ENCODE measurements at places on chromosomes 2 and 18.
A peak's percentile ranks its signal among the peaks of the same experiment; 100 is the strongest.

- no peak for DNase-seq
Observed at GRCh38 chr18:56933472-56933871, 213.4 kb upstream of the BOD1L2 start.

DNA sequence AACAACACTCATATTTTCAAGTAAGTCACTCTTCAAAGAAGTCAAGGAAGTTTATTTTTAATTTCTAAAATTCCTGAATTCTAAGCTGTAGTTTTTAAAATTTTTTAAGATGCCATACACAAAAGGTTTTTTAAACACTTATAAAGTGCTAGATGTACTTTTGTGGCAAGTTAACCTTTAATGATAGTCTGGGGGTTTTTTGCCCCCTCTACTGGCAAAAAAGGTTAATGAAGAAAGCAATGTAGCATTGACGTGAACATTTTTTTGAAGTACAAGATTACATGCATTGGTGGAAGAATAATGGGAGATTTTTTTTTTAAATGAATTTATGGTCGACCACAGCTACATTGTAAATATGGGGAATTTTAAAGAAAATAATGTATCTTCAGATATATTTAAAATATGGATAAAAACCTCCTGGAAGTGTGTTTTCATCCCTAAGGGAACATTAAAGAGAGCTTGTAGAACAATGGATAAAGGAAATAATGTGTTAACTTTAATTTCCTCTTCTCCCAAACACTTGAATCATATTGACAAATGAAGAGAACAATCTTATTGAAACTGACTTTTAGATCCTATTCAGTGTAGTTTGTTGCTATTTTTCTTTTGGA, 12.6 kb downstream of the ITPRID2 start:
- no peak for DNase-seq

DNA sequence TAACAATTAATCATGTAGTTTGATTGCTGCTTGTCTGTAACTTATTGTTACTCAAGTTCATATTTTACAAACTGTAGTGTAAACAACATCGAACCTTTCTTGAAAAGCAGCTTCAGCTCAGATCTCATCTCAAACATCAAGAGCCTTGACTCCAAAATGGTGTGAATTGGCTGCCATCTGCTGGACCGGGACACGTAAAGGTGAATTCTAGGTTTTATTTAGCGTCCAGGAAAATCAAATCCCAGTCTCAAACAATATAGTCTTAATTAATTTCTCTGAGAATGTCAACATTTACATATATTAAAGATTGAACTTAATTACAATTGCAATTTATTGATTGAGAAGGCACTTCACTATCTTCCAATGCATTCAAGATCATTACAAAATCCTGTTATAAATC, 453.0 kb downstream of the GALR1 start:
- DNase-seq = no peak

- DNase-seq = no peak
Observed at GRCh38 chr2:58812771-58813344, 571.7 kb upstream of the FANCL start.

DNA sequence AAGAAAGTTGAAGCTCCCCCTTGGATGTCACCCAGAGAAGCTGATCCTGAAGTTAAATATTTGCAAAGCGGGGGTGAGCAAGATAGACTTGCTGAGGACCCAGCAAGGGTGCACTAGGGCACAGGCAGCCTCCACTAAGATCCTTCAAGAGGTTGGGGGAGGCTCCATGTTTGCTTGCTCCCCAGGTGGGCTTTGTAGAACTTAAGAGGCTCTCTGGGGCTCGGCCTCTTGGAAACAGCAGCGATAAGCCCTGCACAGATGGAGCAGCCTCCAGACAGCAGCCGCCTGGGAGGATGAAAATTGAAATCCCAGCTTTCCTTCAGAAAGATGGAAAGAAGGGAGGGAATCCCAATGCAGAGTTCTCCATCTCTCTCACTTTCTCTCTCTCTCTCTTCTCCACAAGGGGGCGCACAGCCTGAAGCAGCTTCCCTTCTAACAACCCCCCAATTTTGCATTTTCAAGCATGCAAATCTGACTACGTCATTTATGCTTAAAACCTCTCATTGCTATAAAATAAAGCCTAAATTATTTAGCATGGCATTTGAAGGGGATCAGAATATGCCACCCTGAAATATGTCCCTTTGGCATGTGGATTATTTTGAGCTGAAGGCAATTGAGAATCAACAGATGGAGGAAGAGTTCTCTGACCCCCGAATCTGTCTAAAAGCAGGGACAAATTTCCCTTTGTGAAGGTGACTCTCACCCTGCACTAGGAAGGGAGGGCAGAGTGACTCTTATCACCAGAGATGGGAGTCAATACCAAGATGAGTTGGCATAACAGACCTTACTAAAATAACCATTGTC, 185.7 kb upstream of the KLHL29 start:
- peak; percentile 5 for DNase-seq

DNA sequence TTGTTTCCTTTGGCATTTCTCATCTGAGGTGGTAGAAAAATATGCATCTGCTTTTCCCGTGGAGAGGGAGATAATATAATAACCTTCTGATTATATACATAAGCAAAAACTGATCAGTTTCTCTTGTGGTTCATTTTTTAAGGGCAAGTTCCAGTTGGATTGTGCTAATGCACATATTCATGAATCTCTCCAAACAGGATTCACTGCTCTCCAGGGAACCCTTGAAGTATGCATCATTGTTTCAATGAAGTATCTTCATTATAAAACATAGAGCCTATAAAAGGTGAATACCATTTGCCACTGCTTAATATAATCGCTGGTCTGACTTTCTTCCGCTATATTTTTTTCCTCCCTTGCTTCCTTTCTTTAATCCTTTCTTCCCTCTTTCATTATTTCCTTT, 384.7 kb downstream of the FIGN start:
- DNase-seq = no peak

DNA sequence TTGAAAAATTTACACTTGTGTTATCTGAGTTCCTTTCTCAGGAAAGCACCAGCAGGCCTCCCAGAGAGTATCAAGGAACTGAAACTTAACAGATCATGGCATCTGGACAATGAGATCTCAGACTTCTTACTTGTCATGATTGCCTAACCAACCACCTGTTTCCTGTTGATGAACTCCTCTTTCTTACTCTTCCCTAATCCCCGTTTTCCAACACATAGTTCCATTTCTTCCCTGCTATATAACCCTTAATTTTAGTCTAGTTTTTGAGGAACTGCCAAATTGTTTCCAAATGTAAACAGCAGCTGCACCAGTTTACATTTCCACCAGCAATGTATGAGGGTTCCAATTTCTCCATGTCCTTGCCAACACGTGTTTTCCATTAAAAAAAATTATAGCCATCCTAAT, 6.1 kb upstream of the FAM171B start:
- DNase-seq = no peak

DNA sequence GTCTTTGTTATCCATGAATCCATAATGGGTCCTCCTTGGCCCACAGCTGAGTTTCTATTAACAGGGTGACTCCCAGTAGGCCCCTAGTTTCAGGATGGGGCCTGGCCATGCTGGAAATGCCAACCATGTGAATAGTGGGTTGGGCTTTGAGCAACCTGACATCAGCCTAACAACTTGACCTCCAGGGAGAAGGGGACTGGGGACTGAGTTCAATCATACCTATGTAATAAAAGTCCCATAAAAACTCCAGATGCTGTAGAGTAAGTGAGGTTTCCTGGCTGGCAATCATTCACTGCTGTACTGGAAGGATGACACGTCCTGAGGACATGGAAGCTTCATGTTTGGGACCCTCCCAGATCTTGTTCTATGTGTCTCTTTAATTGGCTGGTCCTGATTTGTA, 7.9 kb downstream of the REV1 start:
- DNase-seq = no peak

DNA sequence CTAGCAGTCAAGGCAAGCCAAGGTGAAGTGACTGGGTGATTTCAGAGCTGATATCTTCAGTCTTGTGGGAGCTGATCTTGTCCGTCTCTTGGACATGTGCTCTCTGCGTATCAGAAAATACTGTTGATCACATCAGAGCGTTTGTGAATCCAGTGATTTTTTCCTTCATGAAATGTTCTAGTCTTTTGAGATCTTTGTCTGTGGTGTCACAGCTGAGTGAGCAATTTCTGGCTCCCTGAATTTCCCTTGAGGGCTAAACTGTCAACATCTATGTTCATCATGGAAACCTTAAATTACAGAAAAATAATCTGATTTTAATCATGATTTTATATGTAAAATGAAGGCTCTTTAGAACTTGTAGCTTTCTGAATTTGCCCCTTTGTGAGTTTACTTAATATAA, 432.0 kb downstream of the CCDC85A start:
- no peak for DNase-seq

DNA sequence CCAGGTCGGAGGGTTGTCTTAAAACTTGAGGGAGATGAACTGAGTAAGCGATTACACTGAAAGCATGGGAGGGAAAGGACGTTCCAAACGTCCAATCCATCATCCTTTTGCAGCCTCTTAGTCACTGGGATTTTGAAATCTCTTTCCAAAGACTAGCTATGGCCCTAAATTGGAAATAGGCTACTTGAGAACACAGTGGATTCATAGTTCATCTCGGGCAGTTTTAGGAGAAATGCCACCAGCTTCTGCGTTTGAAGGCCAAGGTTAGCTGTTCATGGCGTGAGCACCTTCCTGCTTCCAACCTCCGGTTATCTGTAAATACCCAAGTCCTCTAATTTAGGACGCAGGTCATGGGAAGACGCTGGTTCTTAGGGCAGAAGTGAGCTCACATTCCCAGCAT, 821 bp upstream of the EML6 start:
- no peak for DNase-seq

DNA sequence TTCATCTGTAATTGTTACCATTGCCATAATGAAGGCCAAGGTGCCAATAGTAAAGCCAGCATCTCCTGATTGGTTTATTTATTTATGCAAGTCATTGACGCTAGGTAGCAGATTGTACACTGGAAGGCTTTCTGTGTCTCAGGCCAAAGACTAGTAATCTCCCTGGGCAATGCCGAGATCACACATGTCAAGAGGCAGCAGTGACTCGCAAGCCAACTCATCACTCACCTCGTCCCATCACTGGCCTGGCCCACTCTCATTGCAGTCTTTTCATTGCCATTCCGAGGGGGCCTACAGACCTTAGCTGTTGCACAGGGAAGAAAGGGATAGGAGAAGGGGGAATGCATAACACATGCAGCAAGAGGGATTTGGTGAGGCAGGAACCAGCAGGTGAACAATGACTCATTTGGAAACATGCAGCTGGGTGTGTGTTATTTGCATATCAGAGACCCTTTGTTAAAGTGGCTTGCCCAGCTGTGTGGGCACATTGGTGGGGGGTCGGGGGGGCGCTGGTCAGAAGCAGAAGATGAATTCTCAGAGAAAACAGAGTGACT, 448.7 kb upstream of the HNRNPA3 start:
- DNase-seq = no peak

DNA sequence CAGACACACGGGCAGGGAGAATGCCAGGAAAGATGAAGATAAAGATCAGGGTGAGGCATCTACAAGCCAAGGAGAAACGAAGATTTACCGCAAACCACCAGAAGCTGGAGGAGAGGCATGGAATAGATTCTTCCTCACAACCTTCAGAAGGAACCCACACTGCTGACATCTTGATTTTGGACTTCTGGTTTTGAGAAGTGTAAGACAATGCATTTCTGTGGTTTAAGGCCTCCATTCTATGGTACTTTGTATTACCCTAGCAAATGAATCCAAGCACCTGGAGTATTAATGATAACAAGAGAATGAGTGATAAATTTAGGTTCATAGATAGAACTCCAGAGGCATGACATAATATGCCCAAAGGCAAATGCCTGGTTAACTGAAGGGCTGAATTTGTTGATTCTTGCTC, 11.8 kb upstream of the FN1 start:
- DNase-seq = no peak

- no peak for DNase-seq
Observed at GRCh38 chr18:7366597-7366996, 135.7 kb downstream of the LRRC30 start.

GRCh38 chr2:211281430-211282073, 725.2 kb downstream of the CPS1 start:
- DNase-seq = no peak

GRCh38 chr2:11514081-11514730, 19.6 kb upstream of the GREB1 start:
- DNase-seq = no peak

GRCh38 chr18:45805551-45805950, 19.9 kb upstream of the SIGLEC15 start:
- DNase-seq = no peak

DNA sequence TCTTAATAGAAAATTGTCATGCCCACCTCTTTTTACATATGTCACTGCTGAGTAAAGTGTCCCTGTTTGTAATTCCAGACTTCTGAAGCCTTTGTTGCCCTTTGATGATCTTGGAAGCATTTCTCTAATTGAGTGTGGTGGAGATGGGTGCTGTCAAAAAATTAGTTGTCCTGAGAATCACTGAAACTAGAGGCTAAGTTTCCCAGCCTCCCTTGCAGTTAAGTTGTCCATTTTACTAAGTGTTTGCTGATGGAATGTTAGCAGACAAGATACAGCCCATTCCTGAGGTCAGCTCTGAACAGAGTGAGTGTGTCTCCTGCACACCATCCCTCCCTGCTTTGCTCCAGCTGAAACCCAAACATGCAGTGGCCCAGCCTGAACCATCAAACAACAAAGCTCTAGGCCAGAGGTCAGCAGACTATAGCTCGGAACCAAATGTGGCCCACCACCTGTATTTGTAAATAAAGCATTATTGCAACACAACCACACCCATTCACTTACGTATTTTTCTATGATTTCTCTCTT, 28.1 kb upstream of the TMEM177 start:
- DNase-seq = no peak

- DNase-seq = no peak
Observed at GRCh38 chr2:217808326-217808725, 194.5 kb downstream of the TNS1 start.
